ENCODE measurements at places on chromosomes 13 and 19. TPM values are rescaled to one million over a fixed set of nuclear protein-coding genes. Genes with fewer than 3 reads are reported as not detected.
A peak's percentile ranks its signal among the peaks of the same experiment; 100 is the strongest.

GRCh38 chr13:108154421-108154858, 60.9 kb downstream of the LIG4 start:
- H3K27ac ChIP-seq: no peak overlapping the region
- H3K27me3 ChIP-seq: no peaks in the 10 kb centered on the region

DNA sequence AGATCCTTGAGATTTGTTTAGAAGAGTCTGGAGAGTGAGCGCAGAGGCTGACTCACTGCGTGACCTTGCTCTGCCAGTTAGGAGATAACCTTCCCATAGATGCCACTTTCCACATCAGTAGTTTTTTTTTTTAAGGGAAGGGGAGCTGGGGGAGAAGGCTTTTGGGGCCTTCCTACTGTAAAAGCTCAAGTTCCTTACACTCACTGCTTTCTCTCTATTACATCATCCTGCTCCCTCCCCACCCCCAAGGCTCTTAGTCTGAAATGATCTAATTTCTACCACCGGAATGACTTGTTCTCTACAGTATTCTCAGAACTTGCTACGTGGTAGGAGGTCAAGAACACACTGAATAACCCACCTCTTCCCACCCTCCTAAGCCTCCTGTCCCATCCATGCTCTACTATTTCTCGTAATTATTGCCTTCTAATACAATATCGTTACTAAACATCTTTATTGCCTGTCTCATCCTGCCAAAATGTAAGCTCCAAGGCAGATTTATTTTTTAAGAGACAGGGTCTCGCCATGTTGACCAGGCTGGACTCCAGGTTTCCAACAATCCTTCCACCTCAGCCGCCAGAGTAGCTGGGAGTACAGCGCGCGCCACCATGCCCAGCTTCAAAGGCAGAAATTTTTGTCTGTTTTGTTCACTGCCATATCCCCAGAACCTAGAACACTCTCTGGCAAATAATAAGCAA, 1.2 kb downstream of the LONP1 start:
- H3K27me3 ChIP-seq: no peaks in the 10 kb centered on the region
- peaks cover 23% of the 10 kb centered on the region for H3K36me3 ChIP-seq
- H3K27ac ChIP-seq: peak overlapping the region; percentile 95
- peaks cover 20% of the 10 kb centered on the region for H3K4me1 ChIP-seq

- H3K4me3 ChIP-seq: no peak overlapping the region
- no peak for DNase-seq
- no peaks in the 10 kb centered on the region for H3K36me3 ChIP-seq
- H3K27me3 ChIP-seq: peaks cover 24% of the 10 kb centered on the region
These were observed 24.7 kb downstream of the CHAMP1 start for GRCh38 chr13:114338959-114339358.

- H3K27ac ChIP-seq: no peak overlapping the region
- peaks cover 8% of the 10 kb centered on the region for H3K27me3 ChIP-seq
- H3K4me3 ChIP-seq: peak overlapping the region; percentile 53
- DNase-seq: no peak
These were observed 19.9 kb downstream of the TINCR start for GRCh38 chr19:5547881-5548280.

DNA sequence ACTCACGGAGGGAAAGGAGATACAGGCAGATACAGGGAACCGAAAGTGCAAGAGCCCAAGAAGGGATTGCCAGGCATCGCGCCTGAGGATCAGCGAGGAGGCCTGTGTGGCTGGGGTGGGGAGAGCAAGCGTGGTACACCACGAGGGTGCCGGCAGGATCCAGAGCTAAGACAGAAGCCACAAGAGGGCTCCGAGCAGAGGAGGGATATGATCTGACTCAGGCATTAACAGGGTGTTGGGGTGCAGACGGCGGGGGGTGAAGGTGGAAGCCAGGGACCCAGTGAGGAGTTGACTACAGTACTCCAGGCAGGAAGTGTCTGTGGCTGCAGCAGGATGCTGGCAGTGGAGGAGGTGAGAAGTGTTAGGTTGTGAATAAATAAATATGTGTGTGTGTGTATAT, 5.4 kb upstream of the PPP1R37 start:
- H3K4me1 ChIP-seq: peaks cover 35% of the 10 kb centered on the region
- DNase-seq: peak; percentile 66
- H3K4me3 ChIP-seq: peak overlapping the region; percentile 83
- no peaks in the 10 kb centered on the region for H3K27me3 ChIP-seq

DNA sequence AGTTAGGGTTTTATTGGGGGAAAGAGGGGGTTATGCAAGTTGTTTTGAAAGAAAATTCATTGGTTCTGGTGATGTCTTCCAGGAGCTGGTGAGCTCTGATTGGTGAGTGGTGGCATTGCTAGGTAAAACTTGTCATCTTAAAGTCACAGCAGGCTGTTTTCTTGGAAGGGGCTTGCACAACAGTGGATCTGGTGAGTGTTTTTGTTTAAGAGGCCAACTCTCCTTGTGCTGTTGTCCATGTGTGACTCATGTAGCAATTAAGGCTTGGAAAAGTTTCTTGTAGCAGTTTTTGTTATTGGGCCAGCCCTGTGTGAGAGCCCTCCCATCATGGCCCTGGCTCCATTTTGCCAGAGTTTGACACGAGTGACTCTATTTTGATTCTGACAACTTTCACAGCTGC, 109.4 kb downstream of the RFC3 start:
- no peaks in the 10 kb centered on the region for H3K36me3 ChIP-seq
- no peak overlapping the region for H3K4me3 ChIP-seq
- H3K27me3 ChIP-seq: no peaks in the 10 kb centered on the region
- no peak for DNase-seq
- no peak overlapping the region for H3K27ac ChIP-seq

- no peak overlapping the region for H3K27ac ChIP-seq
- no peak overlapping the region for H3K4me3 ChIP-seq
- H3K36me3 ChIP-seq: no peaks in the 10 kb centered on the region
- H3K27me3 ChIP-seq: peaks cover 21% of the 10 kb centered on the region
- H3K4me1 ChIP-seq: peaks cover 12% of the 10 kb centered on the region
These were observed 31.5 kb downstream of the COL4A2 start for GRCh38 chr13:110338441-110339101.

ZNF728 gene
- not detected for total RNA-seq

CGB7 gene
- not detected for total RNA-seq

IRGC gene
- not detected for total RNA-seq

BCKDHA gene
- 23.8 TPM for total RNA-seq

ZSCAN5A gene
- 11.7 TPM for total RNA-seq

Measured in activated naive CD8-positive, alpha-beta T cell treated with anti-CD3 and anti-CD28 coated beads, Interleukin-2, amount 10 ng/mL, durations not matched to agents 7 days and 5 days (primary cell).